ENCODE measurements at places on chromosomes 7 and 10. TPM values are rescaled to one million over a fixed set of nuclear protein-coding genes. Genes with fewer than 3 reads are reported as not detected.

DNA sequence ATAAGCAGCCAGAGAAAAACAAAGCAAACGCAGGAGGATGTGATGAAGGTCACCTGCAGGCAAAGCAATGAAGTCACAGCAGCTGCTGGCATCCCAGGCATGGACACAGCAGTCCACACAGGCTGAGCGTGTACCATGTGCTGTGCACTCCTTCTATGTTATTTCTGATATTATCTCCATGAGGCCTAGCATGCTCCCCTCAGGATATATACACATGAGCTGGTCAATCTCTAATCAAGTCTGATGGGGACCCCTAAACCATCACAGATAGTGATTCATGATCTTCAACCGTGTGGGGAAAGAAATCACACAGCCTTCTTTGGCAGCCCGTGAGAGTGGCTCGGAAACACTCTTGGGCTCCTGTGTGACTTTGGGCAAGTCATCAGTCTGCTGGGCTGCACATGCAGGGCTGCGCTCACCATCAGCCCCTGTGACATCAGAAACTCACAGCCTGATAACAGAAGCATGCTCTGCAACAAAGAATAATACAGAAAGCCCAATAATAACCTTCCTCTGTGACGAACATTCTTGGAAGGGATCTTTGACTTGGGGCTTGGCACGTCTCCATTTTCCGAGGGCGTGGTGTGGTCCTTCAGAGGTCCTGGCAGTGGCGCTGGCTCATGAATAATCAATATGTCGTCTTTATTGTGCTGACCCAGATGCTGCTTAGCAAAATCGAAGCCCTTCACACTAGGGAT lies 83.0 kb upstream of the ATP6V0A4 start:
- DNase-seq = no peak
- H3K4me3 ChIP-seq = no peak overlapping the region
- peaks cover 3% of the 10 kb centered on the region for H3K4me1 ChIP-seq
- H3K36me3 ChIP-seq = peaks cover 2% of the 10 kb centered on the region

GRCh38 chr7:131568510-131568909 lies 12.1 kb upstream of the PODXL start:
- no peak overlapping the region for H3K27ac ChIP-seq
- no peaks in the 10 kb centered on the region for H3K4me1 ChIP-seq
- H3K36me3 ChIP-seq = no peaks in the 10 kb centered on the region
- no peak overlapping the region for H3K4me3 ChIP-seq
- no peak for DNase-seq

GRCh38 chr7:90655566-90655965 lies 59.4 kb downstream of the CDK14 start:
- H3K4me1 ChIP-seq = peaks cover 3% of the 10 kb centered on the region
- H3K27me3 ChIP-seq = no peaks in the 10 kb centered on the region
- 0 out of 2 replicates have a peak overlapping the region, but pooled peaks have one; percentile 39 for H3K27ac ChIP-seq
- H3K36me3 ChIP-seq = no peaks in the 10 kb centered on the region

DNA sequence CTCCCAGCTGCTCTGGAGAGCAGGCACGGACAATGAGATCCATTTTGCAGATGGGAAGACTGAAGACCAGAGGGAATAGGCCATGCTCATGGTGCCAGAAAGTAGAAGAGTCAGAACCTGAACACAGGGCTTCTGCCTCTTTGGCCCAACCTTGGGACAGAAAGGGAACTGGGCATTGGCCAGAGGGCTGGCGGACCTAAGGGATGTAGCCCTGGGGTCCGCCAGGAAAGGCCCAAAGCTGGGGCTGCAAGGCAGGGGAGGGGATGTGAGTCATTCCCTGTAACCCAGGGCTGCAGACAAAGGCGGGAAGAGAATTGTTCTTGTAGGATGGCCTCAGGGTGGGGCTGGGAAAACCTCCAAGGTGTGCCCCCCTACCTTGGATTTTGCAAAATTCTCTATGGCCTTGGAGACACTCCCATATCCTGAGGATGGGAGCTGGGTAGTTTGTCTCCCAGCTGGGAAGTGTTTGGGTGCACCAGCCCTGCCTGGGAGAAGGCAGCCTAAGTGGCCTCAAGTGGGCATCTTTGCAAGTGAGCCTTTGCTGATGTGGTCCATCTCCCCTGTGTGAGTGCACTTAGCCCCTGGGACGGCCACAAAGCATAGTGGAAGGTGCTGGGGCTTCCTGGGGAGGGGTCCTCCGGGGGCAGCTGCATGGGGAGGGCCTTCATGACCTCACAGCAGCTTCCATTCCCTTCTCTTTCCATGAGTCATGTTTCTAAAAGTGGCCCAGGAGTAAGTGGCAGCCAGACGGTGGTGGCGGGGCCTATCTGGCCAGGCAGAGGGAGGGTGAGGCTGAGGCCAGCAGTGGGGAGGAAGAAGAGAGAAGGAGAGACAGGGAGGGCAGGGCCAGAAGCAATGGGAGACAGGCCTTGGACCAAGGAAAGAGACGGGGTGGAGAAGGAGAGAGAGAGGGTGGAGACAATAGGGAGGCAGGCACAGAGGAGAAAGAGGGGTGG lies 9.2 kb downstream of the AQP1 start:
- no peaks in the 10 kb centered on the region for H3K27me3 ChIP-seq
- no peak overlapping the region for H3K4me3 ChIP-seq
- H3K36me3 ChIP-seq = no peaks in the 10 kb centered on the region

DNA sequence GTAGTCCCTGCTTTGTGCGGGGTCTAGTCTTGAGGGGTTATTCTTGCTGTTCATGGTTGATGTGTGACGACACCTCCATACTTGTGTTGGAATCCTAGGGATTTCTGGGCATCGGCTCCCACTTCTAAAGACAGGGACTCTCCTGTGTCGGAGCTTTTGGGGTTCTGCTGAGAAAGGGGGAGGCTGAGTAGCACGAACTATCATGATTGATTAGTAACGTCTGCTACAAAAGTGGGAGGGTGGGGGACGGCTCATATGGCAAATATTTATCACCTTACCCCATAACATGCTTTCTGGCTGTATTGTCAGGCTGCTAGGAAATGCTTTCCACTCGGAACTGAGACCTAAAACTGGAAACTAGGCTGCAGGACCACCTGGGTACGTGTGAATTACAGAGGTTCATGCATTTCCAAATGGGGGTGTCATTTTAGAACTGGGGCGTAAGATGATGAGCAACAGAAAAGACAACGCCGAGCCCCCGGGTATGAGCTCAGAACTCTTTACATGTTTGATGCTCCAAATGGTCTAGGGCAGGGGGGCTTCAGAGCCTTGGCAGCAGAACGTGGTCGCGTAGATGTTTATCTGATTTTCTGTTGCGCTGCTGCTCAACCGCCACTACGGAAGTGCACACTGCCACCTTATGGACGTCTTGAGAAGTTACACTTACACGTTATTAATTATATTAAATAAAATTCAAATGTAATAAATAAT lies 15.1 kb upstream of the NME8 start:
- H3K27ac ChIP-seq = no peak overlapping the region
- H3K27me3 ChIP-seq = no peaks in the 10 kb centered on the region
- peak; percentile 35 for DNase-seq
- H3K36me3 ChIP-seq = no peaks in the 10 kb centered on the region
- H3K4me1 ChIP-seq = no peaks in the 10 kb centered on the region

The CDHR1 gene
- total RNA-seq = not detected

GRCh38 chr7:112782498-112782897 lies 7.7 kb downstream of the TMEM168 start:
- no peak overlapping the region for H3K4me3 ChIP-seq
- no peaks in the 10 kb centered on the region for H3K27me3 ChIP-seq
- H3K4me1 ChIP-seq = peaks cover 7% of the 10 kb centered on the region
- DNase-seq = no peak

GRCh38 chr10:58268454-58268945 lies 462 bp upstream of the CISD1 start:
- DNase-seq = no peak
- H3K4me1 ChIP-seq = no peaks in the 10 kb centered on the region
- H3K27ac ChIP-seq = no peak overlapping the region
- no peaks in the 10 kb centered on the region for H3K27me3 ChIP-seq

The HIPK2 gene
- 21.7 TPM for total RNA-seq

- no peak for DNase-seq
- H3K36me3 ChIP-seq = no peaks in the 10 kb centered on the region
- no peak overlapping the region for H3K4me3 ChIP-seq
- H3K27ac ChIP-seq = no peak overlapping the region
- no peaks in the 10 kb centered on the region for H3K27me3 ChIP-seq
Observed at GRCh38 chr7:69610374-69611084, 12.3 kb downstream of the AUTS2 start.

DNA sequence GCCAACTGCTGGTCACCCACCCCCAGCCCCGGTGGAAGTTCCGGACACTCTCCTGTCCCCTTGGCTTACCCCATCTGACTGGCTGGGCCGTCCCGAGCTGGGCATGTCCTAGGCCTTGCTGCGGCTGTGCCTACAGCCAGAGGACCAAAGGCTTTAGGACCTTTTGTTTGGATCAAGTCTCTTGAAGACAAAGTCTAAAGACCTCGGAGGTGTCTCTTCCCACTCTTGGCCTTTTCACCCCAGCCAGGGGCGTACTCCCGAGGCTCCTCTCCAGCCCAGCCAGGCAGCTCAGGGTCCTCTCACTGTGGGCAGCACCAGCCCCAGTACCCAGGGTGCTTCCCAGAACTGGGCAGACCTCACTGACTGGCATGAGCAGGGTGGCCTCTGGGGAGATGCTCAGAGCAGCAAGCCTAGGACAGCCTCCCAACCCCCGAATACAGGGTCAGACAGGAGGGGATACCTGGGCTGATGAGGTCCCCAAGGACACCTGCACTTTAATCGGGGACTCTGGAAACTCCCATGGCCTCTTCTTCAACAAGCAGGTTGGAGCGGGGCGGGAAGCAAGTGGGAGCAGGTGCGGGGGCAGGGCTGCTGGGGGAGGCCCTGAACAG lies 2.7 kb upstream of the PWWP2B start:
- H3K4me3 ChIP-seq = no peak overlapping the region
- peaks cover 21% of the 10 kb centered on the region for H3K4me1 ChIP-seq
- peaks cover 1% of the 10 kb centered on the region for H3K27me3 ChIP-seq
- DNase-seq = no peak
- H3K36me3 ChIP-seq = no peaks in the 10 kb centered on the region

DNA sequence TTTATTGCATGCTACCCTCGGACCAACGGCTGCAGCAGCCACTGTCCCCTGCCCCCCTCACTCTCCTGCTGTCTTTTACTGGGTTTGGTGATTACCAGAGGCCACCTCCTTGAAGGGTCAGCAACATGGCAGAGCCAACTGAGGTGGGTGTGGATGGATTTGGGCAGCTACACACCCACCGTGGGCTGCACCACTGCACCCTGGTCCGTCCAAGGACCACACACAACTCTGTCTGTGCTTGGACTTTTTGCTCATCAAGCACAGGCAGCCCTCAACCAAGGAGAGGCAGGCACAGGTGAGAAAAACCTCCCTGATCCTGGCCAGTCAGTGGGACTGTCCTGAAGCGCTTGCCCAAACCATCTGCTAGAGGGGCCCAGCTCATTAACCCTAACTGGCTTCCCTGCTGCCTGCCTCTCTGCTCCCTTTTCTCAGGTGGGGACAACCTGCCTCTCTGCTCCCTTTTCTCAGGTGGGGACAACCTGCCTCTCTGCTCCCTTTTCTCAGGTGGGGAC lies 239.5 kb upstream of the PITRM1 start:
- H3K4me3 ChIP-seq = no peak overlapping the region
- H3K27me3 ChIP-seq = peaks cover 2% of the 10 kb centered on the region
- H3K27ac ChIP-seq = no peak overlapping the region
- no peak for DNase-seq
- no peaks in the 10 kb centered on the region for H3K4me1 ChIP-seq
- no peaks in the 10 kb centered on the region for H3K36me3 ChIP-seq

The SPDYE2 gene
- not detected for total RNA-seq

The NEUROD6 gene
- not detected for total RNA-seq

The EN2 gene
- total RNA-seq = not detected

DNA sequence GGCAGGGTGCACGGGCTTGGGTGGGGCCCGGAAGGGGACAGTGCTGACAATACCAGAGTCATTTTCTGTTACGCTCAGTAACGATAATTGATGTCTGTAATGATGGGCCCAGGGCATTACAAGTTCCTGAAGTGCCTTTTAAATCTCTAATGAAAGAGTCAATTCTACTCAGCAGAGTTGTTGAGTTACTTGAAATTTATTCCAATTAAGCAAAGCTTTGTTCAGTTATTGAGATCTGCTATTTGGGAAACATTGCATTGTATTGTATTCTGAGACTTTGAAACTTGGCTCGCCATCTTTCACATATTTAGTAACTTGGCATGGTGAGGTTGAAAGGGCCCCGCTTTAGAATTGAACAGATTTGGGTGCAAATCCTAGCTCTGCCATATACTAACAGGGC lies 34.7 kb downstream of the MINDY4 start:
- DNase-seq = no peak
- no peak overlapping the region for H3K27ac ChIP-seq
- H3K36me3 ChIP-seq = no peaks in the 10 kb centered on the region
- peaks cover 4% of the 10 kb centered on the region for H3K27me3 ChIP-seq
- peaks cover 15% of the 10 kb centered on the region for H3K4me1 ChIP-seq

The NKX2-3 gene
- not detected for total RNA-seq

DNA sequence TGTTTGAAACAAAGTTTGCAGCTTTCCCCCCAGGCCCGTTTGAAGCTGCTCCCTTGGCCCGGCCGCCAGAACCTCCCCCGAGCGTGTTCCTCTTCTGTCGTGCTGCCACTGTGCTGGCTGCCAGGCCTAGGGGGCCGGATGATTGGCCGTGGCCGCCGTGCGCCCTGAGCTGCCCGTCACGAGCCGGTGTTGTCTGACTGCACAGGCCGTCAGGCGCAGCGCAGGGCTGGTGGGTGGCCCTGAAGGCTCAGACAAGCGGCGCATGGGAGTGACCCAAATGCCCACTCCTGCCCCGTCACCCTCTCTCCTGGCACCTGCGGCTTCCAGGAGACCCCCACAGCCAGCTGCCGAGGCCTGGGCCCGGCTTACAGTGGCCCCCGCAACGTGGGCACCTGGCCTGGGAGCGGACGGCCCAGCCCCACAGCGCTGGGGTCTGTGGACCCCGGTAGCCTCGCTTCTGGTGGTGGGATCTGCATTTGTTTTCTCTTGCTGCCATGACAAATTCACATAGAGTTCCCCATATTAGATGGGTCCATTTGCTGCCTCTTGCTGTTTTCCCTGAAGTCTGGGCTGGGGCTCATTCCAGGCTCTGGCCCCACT lies 13.1 kb downstream of the JAKMIP3 start:
- H3K4me3 ChIP-seq = no peak overlapping the region
- no peak for DNase-seq
- no peaks in the 10 kb centered on the region for H3K36me3 ChIP-seq
- H3K27ac ChIP-seq = no peak overlapping the region

- no peaks in the 10 kb centered on the region for H3K27me3 ChIP-seq
- no peak overlapping the region for H3K27ac ChIP-seq
- no peak for DNase-seq
- H3K36me3 ChIP-seq = no peaks in the 10 kb centered on the region
- no peak overlapping the region for H3K4me3 ChIP-seq
Observed at GRCh38 chr7:95960706-95961244, 188.4 kb downstream of the DYNC1I1 start.

GRCh38 chr10:44335330-44336021 lies 49.4 kb downstream of the CXCL12 start:
- no peak overlapping the region for H3K27ac ChIP-seq
- H3K36me3 ChIP-seq = no peaks in the 10 kb centered on the region
- DNase-seq = no peak
- peaks cover 14% of the 10 kb centered on the region for H3K4me1 ChIP-seq
- no peak overlapping the region for H3K4me3 ChIP-seq

GRCh38 chr7:94396596-94396995 lies 1.9 kb downstream of the COL1A2 start:
- H3K4me1 ChIP-seq = peaks cover 16% of the 10 kb centered on the region
- H3K27ac ChIP-seq = peak overlapping the region; percentile 94
- no peaks in the 10 kb centered on the region for H3K27me3 ChIP-seq
- no peak for DNase-seq

The SCIN gene
- total RNA-seq = not detected
